ENCODE measurements at places on chromosomes 3 and 15. TPM values are rescaled to one million over a fixed set of nuclear protein-coding genes. Genes with fewer than 3 reads are reported as not detected.
A peak's percentile ranks its signal among the peaks of the same experiment; 100 is the strongest.

GRCh38 chr3:9762871-9763270, 6.9 kb downstream of the CAMK1 start:
- no peak for ATAC-seq

- ATAC-seq: no peak
Measured at GRCh38 chr3:195094191-195094921, 176.6 kb downstream of the XXYLT1 start.

- peak; percentile 21 for ATAC-seq
Measured at GRCh38 chr15:70316059-70316600, 218.4 kb upstream of the TLE3 start.

DNA sequence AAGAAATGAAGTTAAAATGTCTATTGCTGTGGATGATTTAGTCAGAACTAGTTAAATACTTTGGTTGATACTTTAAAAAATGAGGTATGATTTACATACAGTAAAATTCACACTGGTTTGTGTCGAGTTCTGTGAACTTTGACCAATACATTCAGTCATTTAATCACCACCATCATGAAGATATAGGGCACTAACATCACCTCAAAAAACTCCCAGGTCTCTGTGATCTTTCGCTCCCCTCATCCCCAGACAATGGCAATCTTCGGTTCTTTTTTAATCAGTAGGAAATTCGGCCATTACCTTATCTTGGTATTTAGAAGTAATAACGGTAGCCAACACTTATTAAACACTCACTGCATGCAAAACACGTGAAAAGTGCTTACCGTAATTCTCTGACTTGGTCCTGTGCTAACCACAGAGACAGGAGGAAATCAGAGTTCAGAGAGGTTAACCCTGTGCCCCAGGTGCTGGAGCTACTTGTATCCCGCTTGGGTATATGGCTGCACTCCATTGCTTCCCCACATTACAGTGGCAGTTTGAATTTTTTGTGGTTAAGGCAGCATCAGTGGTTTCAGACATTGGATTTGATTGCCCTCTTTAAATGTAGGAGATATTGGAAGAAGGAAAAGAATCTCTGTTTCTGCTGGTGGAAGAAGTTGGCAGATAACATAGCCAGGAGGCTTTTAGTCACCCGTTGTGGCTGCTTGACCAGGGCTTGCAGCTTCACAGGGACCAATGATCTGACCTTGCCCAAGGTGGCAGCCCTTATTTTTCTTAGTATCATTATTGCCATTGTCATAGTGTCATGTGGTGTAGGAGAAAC, 4.2 kb downstream of the PLCL2 start:
- ATAC-seq: no peak

- no peak for ATAC-seq
Measured at GRCh38 chr3:101244212-101244575, 76.2 kb downstream of the IMPG2 start.

DNA sequence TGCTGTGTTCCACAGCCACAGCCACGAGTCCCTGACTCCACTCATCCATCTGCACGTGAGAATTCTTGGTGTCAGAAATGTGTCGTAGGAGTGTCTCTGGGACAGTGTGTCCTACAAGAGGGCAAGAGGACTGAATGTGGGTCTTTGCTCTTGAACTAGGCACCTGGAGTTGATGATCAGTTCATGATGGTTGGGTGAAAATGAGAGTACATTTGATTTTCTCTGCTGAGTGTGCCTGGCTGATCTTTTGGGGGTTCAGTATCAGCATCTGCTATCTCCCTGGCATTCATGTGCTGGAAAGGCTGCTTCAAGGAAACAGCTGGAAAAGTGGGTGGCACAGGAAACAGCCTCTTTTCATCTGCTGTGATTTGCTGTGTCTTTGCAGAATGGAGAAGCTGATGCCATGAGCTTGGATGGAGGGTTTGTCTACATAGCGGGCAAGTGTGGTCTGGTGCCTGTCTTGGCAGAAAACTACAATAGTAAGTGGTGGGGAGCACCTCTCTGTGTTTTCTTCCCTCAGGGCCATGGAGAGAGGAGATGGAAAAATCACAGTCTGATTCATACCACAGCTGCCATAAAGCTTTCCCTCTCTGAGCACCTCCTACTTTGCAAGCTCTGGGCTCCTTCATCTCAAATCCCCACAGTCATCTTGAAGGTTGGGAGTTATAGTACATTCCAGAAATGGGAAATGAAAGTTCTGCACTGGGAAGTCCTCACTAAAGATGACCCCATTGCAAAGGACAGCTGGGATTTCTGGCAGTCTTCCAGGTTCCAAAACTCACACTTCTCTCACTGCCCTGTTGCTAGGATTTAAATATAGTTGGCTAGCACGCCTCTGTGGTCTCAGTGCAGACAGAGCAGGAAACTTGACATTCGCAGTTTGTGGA, 17.8 kb downstream of the TF start:
- ATAC-seq: no peak

DNA sequence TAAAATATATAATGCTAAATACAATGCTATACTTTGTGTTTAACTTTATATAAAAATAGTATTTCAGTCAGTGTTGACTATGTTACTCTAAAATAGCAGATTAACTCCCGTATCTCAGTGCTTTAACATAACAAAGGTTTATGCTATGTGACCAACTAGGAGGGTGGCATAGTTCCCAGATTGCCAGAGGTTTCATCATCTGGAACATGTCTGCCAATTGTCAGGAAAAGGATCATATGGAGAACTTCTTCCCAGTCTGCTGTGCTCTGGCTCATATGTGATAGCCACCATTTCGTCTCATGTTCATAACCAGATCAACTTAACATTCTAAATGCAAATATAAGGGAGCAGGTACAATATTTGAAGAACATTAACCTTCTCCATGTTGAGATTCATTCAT, 720.2 kb downstream of the MCTP2 start:
- no peak for ATAC-seq

GRCh38 chr3:56915966-56916586, 114.3 kb upstream of the ARHGEF3 start:
- peak; percentile 29 for ATAC-seq

GRCh38 chr15:71939981-71940588, 129.7 kb downstream of the NR2E3 start:
- ATAC-seq: no peak

DNA sequence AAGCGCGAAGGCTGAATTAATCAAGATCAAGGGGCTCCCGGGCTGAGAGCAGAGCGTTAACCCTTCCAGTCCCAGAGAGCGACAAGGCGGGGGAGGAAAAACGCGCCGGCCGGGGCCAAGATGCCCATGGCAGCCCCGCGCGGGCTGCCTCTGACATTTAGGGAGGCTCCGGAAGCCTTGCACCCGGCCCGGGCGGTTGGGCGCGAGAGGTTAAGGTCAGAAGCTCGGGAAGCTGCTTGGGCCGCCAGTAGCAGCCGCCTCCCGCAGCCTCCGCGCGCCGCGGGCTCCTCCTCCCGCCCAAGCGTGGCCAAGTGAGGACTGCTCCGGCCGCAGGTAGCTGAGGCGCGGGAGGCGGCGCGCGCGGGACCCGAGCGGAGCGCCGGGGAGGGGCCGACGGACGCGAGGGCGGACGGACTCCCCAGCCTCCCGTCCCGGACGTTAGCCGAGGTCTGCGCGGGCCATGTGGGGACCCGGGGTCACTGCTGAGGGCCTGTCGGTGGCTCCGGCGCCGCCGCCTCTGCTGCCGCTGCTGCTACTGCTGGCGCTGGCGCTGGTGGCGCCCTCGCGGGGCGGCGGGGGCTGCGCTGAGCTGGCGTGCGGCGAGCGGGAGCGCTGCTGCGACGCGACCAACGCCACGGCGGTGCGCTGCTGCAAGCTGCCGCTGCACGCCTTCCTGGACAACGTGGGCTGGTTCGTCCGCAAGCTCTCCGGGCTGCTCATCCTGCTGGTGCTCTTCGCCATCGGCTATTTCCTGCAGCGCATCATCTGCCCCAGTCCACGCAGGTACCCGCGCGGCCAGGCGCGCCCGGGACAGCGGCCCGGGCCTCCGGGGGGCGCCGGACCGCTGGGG, at the start of gene C3orf80:
Gene C3orf80, plus strand, starts transcription at position 247 of the 850 bp plus-strand sequence. Its CDS starts 214 bp downstream, at position 461.
- ATAC-seq: peak; percentile 89

- ATAC-seq: no peak
Measured at GRCh38 chr3:72900048-72900447, 12.2 kb downstream of the GXYLT2 start.

DNA sequence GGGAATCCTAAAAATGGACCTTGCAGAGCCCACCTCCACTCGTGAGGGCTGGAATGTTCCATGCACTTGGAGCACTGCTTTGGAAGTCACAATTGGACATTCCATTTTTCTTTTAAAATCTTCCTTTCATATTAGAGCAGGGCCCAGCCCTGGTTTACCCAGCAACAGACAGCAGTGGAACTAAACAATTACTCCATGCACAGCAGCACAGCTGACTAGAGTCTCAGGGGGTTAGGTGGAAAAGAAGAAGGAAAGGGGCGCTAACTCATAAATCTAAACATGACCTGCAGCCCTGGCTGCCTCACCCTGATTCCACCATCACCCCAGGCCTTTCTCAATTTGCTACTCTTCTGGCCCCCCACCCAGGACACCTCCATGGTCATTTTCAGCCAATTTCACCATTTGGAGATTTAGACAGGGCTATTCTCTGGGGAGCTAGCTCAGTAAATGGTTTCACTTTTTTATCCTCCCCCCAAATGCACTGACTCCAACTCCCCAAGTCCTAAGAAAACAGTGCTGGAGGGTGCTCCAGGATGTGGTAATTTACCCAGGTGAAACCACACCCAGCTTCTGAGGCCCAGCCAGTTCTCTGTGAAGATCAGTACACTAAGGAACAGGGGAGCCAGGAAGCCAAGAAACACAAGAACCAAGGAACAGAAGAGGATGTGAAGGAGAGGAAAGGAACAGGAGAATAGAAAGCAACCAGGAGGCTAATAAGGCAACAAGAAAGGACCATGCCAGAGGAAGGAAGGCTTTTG, 1.6 kb upstream of the LRRC31 start:
- ATAC-seq: no peak

GRCh38 chr3:101898752-101899169, 49.4 kb downstream of the NFKBIZ start:
- no peak for ATAC-seq

GRCh38 chr3:80705290-80705689, 937.5 kb upstream of the ROBO1 start:
- no peak for ATAC-seq

DNA sequence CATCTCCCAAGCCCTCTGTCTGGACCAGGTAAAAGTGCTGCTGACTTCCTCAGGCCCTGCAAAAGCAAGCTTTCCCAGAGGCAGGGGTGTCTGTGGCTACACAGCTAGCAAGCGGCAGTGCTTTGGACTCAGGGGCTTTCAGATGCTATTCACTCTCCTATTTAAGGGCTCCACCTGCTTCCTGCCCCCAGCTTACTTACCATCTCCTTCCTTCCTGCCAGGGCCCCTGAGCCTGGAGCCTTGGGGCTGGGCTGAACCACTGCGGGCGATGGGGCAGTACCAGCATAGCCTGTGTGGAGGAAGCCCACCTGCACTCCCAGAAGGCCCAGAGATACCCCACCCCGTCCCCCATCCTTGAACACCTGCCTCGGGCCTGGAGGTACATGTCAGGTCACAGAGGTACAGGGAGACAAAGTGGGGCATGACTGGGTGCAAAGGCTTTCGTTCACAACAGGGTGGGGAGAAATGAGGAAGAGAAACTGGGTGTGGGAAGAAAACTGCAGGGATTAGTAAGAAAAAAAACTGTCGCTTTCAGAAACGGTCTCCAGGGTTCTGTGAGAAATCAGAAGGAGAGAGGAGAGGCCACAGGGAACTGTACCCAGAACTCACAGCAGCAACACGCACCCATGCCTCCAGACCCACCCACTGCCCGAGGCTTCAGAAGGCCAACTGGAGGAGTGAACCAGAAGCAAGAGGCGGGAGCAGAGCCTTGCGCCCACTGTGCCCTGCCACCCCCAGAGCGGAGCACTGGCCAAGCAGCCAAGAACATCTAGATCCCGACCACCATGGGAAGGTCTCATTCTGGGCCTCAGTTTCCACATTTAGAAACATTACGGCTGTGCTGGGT, 49.5 kb downstream of the CCDC12 start:
- ATAC-seq: no peak

GRCh38 chr3:16665282-16665741, 60.1 kb upstream of the DAZL start:
- ATAC-seq: peak; percentile 65

DNA sequence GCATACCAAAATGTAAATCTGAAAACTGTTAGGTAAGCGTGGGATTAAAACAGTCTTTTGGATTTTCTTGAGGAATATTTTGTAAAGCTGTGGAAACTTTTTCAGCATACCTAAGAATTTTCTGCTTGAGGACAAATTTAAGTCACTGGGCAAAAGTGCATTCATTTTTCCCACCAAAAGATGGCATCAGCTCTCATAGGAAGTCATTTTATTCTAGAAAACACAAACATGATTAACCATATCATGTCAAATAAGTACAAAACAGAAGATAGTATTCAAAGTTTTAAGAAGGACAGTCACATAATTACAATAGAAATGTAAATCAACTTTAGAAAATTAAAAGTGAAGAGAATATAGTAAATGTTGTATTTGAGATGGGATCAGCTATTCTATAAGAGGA, 63.5 kb downstream of the SLC49A4 start:
- no peak for ATAC-seq

DNA sequence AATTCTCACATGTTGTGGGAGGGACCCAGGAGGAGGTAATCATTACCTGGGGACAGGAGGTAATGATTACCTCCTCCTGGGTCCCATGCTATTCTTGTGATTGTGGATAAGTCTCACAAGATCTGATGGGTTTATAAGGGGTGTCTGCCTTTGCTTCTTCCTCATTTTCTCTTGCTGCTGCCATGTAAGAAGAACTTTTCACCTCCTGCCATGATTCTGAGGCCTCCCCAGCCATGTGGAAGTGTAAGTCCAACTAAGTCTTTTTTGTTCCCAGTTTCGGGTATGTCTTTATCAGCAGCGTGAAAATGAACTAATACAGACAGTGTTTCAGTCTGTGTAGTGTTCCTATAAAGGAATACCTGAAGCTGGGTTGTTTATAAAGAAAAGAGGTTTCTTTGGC, 13.1 kb upstream of the KCTD6 start:
- ATAC-seq: no peak

- peak; percentile 50 for ATAC-seq
Measured at GRCh38 chr3:61719278-61719977, 158.1 kb downstream of the PTPRG start.

DNA sequence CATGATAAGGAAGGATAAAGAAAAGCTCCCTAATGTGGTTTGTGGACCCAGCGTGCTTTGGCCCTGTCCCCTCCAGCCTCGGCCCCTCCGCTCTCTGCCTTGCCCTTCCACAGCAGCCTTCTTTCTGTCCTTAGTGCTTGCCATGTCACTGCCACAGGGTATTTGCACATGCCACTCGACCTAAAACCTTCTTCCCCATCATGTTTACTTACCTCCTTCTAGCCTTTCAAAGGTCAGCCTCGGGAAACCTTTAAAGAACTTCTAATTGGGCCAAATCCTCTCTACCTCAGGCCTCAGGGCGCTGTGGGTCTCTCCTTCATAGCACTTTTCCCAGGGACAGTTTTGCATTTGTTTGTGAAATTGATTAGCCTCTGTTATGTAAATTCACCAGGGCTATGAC, 73.0 kb downstream of the SCN11A start:
- ATAC-seq: no peak

TTC23 gene
- 9.5 TPM for total RNA-seq

PLA2G4D gene
- not detected for total RNA-seq

SYNPR gene
- total RNA-seq: 0.18 TPM

SHISA5 gene
- 73.5 TPM for total RNA-seq
